ENCODE measurements at places on chromosomes 7 and 10.

DNA sequence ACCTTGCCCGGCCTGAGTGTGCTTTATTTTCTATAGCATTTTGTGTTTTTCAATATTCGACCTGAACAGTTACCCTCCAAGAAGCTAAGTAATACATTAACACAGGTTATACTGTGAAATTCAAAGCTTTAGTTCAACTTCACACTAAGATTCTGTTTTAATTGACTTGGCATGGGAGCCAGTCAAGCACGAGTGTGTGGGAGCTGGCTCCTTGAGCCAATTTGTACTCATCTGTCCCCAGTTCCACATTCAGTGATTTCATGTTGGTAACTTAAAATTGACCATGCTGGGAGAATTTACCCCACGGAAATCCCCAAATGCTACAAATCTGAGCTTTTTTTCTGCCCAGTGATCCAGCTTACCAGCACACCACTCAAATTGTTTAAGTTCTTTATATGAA is 20.3 kb downstream of the TSPAN12 start:
- DNase-seq, result no peak

- no peak for DNase-seq
These were observed 265.9 kb upstream of the ZMIZ1 start for GRCh38 chr10:78802866-78803265.

- DNase-seq, result no peak
These were observed 19.0 kb downstream of the VPS26A start for GRCh38 chr10:69142983-69143382.

GRCh38 chr10:35650894-35651293 is 8.8 kb upstream of the FZD8 start:
- DNase-seq, result no peak

GRCh38 chr7:130273081-130273932 is 6.6 kb downstream of the CPA2 start:
- DNase-seq, result no peak

- no peak for DNase-seq
These were observed 34.9 kb upstream of the TMEM248 start for GRCh38 chr7:66886152-66886551.

DNA sequence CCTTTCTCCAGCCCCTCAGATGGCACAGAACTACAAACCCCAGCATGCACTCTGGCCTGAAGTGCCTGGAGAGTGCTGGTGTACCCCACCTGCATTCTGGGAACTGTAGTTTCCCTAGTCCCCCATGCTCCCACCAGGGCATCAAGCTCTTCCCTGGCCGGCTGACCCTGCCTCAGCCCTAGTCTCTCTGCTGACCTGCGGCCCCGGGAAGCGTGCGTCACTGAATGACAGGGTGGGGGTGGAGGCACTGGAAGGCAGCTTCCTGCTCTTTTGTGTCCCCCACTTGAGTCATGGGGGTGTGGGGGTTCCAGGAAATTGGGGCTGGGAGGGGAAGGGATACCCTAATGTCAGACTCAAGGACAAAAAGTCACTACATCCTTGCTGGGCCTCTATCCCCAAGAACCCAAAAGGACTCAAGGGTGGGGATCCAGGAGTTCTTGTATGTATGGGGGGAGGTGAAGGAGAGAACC is 2.1 kb downstream of the NOS3 start:
- DNase-seq, result no peak

- no peak for DNase-seq
These were observed 117.6 kb upstream of the TCF7L2 start for GRCh38 chr10:112832361-112832878.

All from substantia nigra (tissue), 51 donors.